GM19239 (cell line): ENCODE measurements at places on chromosomes 12 and 14.

DNA sequence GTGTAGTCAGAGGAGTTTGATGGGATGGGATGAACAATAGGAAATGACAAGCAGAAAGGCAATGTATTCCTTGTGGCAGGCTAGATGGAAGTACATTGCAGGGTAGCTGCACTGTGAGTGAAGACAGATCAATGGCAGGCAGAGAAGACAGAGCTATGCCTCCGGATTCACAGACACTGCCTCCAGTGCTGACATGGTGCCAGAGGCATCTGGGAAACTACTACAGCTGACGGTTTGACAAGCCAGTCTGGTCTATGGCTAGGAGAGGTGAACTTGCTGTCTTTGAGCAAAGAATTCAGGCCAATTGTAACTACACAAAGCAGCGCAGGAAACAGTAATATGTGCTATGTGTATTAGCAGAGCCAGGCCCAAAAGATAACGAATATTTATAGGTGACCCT is 193.5 kb downstream of the DIO2 start:
- DNase-seq = no peak

- no peak for DNase-seq
Observed at GRCh38 chr12:34393086-34393820, 371.0 kb downstream of the ALG10 start.

GRCh38 chr12:120799243-120800045 is 73.8 kb downstream of the ACADS start:
- DNase-seq = no peak

- DNase-seq = no peak
Observed at GRCh38 chr12:108375986-108376663, 37.0 kb upstream of the CMKLR1 start.

- no peak for DNase-seq
Observed at GRCh38 chr12:29991924-29992323, 208.2 kb upstream of the TMTC1 start.

DNA sequence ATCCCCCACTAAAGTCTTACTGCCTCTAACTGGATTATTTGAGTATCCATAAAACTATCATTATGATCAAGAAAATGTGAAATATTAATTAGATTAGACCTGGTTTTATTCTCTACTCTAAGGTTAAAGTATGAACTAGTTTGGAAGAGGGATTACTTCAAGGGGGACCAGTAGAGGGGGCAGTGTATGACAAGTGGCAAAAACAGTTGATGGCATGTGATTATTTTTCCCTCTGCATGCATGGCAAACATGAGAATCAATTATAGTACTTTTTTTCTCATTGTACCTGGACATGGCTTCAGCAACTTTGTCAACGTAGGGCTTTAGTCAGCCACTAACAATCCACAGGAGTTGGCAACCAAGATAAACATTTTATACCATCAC is 145.0 kb upstream of the SLC38A2 start:
- DNase-seq = no peak

DNA sequence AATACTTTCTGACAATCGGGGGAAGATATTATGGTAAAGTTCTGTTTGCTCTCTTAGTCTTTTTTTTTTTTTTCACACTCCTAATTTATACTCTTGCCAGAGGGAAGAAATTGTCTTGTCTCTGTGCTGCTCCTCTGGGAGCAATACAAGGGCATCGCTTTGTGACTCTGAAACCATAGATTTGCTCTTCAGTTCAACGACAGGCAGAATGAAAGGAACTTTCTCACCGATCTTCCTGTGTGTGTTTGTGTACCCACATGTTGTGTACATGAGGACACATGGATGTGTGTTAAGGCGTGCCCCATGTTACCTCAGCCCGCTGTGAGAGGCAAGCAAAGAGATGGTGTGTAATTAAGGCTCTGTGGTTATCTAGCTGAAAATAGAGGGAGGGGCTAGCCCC is 457.6 kb downstream of the EGLN3 start:
- no peak for DNase-seq

GRCh38 chr12:127310548-127310947 is 956.4 kb upstream of the TMEM132C start:
- no peak for DNase-seq

GRCh38 chr12:67590149-67590790 is 58.3 kb upstream of the DYRK2 start:
- DNase-seq = no peak

DNA sequence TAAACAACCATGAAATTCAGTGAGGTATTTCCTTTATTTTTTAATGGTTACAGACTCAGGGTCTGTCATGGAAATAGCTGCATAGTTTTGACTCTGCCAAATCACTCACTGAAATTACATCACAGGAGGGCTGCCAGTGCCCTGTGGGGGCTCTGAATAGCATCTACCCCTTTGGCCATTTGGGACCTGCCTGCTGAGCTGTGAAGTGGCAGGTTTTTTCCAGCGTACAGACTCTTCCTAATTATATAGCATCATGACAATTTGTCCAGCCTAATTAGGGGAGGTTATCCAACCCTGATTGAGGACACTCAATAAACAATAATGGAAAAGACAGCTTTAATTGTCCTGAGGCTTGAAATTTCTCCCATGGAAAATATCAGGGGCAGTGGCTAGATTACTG is 1.8 kb upstream of the COCH start:
- DNase-seq = no peak

DNA sequence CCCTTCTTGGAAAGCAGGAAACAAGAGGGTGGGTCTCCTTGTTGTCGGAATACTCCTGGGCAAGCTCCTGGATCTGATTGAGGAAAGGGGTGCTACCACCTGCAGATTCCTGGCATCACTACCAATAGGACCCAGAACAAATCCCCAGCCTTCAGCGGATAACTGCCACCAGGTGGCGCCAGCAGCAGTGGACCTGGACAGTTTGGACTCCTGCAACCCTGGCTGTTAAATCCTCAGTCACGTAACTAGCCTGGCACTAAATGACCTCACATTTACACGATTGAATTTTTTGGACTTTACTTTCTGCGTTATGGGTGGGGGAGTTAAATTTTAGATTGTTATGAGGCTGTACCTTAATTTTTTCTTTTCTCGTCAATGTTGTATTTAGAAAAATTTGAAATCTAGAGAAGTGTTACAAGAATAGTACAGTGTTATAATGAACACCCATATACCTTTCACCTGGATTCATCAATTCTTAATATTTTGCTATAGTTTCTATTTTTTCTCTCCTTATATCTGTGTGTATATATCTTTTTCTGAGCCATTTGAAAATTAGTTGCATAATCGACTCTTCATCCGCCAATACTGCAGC is 95.6 kb downstream of the GAS2L3 start:
- DNase-seq = peak; percentile 48

- DNase-seq = no peak
Observed at GRCh38 chr14:84686550-84686949, 843.4 kb upstream of the FLRT2 start.

GRCh38 chr12:7242176-7243101 is 53.0 kb downstream of the PEX5 start:
- DNase-seq = no peak

- DNase-seq = no peak
Observed at GRCh38 chr12:57897286-57897974, 43.9 kb upstream of the ATP23 start.

- DNase-seq = no peak
Observed at GRCh38 chr14:68444449-68445168, 348.3 kb downstream of the ZFP36L1 start.

DNA sequence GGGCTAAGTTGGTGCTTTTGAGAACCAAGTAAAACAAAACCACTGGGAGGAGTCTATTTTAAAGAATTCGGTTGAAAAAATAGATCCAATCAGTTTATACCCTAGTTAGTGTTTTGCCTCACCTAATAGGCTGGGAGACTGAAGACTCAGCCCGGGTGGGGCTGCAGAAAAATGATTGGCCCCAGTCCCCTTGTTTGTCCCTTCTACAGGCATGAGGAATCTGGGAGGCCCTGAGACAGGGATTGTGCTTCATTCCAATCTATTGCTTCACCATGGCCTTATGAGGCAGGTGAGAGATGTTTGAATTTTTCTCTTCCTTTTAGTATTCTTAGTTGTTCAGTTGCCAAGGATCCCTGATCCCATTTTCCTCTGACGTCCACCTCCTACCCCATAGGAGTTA is 1.8 kb upstream of the RAB5B start:
- DNase-seq = no peak

- no peak for DNase-seq
Observed at GRCh38 chr12:76020731-76021672, 10.6 kb downstream of the PHLDA1 start.

GRCh38 chr14:63269561-63270225 is 49.0 kb downstream of the GPHB5 start:
- DNase-seq = no peak

DNA sequence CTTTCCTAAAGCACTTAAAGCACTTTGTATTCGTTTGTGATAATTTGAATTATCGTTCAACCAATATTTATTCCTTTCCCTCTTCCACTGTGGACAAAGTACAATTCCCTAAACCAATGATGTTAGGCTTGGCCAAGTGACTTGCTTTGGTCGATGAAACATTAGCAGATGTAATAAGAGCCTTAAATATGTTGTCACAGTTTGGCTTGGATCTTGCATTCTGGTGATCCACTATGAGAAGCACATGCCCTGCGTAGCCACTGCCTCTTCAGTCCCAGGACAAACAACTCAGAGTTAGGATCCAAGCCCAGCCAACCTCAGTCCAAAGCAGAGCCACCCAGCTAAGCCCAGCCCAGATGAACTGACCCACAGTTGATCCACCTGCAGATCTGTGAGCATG is 8.4 kb upstream of the C12orf75 start:
- DNase-seq = no peak

- DNase-seq = no peak
Observed at GRCh38 chr12:126734710-126735109, 1532.3 kb upstream of the TMEM132C start.

GRCh38 chr12:62693376-62694050 is 226.9 kb downstream of the MON2 start:
- DNase-seq = no peak

GRCh38 chr12:76878099-76878898 is 520 bp downstream of the CSRP2 start:
- peak; percentile 20 for DNase-seq

DNA sequence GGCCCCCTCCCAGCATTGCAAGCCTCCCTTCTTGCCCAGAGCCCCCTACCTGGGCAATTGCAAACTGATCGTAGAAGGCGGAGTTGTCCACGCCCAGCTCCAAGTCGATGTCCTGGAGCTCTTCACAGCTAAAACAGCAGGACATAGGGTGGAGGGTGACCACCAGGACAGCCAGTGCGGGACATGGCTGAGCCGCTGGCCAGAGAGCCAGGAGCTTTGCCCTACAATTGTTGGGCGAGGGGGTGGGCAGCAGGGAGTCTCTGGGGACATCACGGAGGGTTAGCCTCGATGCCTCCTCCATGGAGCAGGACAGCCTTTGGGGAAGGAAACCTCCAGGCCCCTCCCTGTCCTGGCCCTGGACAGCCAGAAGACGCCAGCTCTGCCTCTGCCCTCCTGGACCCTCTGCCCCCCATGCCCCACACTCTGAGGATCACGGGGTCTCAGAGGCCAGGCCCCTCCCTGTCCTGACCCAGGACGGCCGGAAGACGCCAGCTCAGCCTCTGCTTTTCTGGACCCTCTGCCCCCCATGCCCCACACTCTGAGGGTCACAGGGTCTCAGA is 9.4 kb downstream of the TMEM179 start:
- DNase-seq = no peak

DNA sequence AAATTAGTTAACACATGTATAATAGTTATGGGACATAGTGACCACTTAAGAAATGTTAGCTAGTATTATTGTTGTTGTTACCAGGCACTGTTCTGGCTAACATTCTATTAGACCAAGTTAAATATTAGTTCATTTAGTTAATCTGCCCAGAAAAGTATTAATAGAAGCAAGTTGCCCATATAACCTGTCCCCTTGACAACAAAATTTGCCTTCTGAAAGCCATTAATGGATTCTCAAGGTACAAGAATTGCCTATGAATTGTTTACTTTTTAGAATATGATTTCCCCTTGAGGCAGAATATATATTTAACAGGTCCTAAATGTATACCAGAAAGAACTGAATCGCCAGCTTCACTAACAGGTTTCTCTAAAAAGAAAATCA is 167.3 kb upstream of the TMCC3 start:
- DNase-seq = no peak
